Mucosa of descending colon (tissue), 3 donors: ENCODE measurements at places on chromosomes 11 and 22. TPM values are rescaled to one million over a fixed set of nuclear protein-coding genes. Genes with fewer than 3 reads are reported as not detected.

The ACR gene
- total RNA-seq, result 0.43 TPM

The C11orf87 gene
- total RNA-seq, result not detected

The ACTN3 gene
- not detected for total RNA-seq

The DBX1 gene
- not detected for total RNA-seq

The CCDC157 gene
- total RNA-seq, result 1.6 TPM

The VWCE gene
- total RNA-seq, result 0.55 TPM

The TSPAN18 gene
- 3.6 TPM for total RNA-seq

The JAML gene
- 7.7 TPM for total RNA-seq

The SEPTIN5 gene
- 17.8 TPM for total RNA-seq

The SLC37A2 gene
- total RNA-seq, result 6.2 TPM

The LRRC75B gene
- 15.7 TPM for total RNA-seq

The NADSYN1 gene
- total RNA-seq, result 112 TPM

The OR51B6 gene
- total RNA-seq, result not detected

The FAT3 gene
- total RNA-seq, result 0.49 TPM

The BCO2 gene
- total RNA-seq, result 9.8 TPM

The APOA4 gene
- not detected for total RNA-seq

The LRRC74B gene
- not detected for total RNA-seq

The PDGFD gene
- 6.9 TPM for total RNA-seq

The PGA4 gene
- total RNA-seq, result not detected

The APOBEC3F gene
- 14.1 TPM for total RNA-seq

The SPON1 gene
- 43.6 TPM for total RNA-seq

The NUDT8 gene
- total RNA-seq, result 23.1 TPM

The CD3G gene
- total RNA-seq, result 2.8 TPM

The PATE2 gene
- total RNA-seq, result 0.22 TPM

The MUS81 gene
- 48.0 TPM for total RNA-seq

The CD59 gene
- total RNA-seq, result 382 TPM

The FAM83F gene
- total RNA-seq, result 15.8 TPM

The CELSR1 gene
- total RNA-seq, result 2.5 TPM

The FGF3 gene
- not detected for total RNA-seq

The ZNF74 gene
- 4.8 TPM for total RNA-seq

The MN1 gene
- total RNA-seq, result 7.6 TPM

The FOXRED2 gene
- total RNA-seq, result 6.4 TPM

The HORMAD2 gene
- not detected for total RNA-seq

The OR8A1 gene
- total RNA-seq, result not detected

The GRAMD4 gene
- total RNA-seq, result 114 TPM
